ENCODE measurements at places on chromosomes 12 and 14. TPM values are rescaled to one million over a fixed set of nuclear protein-coding genes. Genes with fewer than 3 reads are reported as not detected.

DNA sequence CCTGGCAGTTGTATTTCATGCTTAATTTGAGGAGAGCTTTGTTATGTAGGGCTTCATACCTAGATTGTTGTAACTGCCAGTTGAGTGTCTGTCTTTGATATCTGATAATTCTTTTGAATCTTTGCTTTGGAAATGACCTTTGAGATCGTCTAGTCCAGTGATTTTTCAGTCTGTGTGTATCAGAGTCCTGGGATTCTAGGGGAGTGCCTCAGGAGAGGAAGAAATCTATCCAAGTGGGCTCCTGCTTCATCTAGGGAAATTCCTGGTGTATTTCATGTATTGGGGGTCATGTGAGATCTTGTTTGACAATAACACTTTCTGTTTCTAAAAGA, 98.6 kb downstream of the FIGNL2 start:
- DNase-seq = no peak

The NOP9 gene
- 49.3 TPM for total RNA-seq

DNA sequence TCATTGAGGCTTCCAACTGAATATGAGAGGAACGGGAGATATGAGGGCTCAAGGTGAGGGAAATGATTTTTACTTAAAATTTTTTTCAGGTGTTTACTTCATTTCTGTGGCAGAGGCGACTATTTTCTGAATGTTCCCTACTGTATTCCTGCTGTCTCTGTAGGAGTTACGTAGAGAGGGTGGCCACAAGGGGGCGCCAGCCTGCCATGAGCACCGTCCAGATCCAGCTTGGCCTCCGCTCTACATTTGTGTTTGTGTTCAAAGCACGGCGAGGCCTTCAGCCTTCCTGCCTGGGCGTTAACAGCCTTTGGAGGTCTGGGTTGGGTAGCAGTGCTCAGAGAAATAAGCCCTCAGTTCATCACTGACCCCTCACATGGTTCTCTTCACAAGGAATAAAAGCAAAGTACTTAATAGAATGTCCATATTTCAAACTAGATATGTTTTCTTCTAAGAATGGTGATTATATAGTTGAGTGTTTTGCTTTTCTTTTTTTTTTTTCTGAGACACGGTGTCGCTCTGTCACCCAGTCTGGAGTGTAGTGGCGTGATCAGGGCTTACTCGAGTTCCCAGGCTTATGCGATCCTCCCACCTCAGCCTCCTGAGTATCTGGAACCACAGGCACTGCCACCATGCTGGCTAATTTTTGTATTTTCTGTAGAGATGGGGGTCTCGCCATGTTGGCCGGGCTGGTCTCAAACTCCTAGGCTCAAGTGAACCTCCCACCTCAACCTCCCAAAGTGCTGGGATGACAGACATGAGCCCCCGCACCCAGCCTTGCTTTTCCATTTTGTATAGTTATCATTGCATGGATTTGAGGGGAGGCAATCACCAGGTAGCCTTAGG, 22.3 kb downstream of the CKB start:
- peak; percentile 57 for DNase-seq

DNA sequence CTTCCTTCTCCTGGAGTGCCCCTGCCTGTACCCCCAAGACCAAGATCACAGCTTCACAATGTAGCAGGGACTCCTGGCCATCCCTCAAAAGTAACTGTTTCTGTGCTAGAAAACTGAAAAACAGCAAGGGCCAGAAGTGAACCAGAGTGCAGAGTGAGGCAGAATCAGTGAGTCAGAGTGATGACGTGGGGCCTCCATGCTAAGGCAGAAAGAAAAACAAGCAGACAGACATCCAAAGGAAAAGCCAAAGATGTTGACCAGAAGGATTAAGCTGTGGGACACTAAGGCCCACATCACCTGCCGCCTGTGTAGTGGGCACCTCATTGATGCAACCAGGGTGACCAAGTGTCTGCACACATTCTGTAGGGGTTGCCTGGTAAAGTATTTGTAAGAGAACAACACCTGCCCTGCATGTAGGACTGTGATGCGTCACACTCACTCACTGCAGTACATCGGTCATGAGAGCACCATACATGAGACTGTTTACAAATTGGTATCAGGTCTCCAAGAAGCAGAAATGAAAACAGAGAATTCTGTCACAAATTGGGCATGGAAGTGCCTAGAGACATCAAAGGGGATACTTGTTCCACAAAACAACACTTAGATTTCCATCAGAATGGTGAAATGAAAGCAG, 51.2 kb downstream of the ARMH4 start:
- DNase-seq = no peak

DNA sequence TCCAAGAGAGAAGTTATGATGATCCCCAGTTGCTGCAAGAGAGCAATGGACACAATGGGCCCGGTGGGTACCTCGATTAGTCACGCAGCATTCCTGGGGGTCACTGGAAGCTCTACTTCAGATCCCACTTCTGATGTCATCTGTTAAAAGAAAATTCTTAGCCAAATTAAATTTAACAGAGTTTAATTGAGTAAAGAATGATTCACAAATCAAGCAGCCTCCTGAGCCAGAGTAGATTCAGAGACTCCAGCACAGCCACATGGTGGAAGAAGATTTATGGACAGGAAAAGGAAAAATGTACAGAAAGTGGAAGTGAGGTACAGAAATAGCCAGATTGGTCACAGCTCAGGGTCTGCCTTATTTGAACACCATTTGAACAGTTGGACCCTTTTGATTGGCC, 107.5 kb downstream of the SPTSSA start:
- DNase-seq = no peak

DNA sequence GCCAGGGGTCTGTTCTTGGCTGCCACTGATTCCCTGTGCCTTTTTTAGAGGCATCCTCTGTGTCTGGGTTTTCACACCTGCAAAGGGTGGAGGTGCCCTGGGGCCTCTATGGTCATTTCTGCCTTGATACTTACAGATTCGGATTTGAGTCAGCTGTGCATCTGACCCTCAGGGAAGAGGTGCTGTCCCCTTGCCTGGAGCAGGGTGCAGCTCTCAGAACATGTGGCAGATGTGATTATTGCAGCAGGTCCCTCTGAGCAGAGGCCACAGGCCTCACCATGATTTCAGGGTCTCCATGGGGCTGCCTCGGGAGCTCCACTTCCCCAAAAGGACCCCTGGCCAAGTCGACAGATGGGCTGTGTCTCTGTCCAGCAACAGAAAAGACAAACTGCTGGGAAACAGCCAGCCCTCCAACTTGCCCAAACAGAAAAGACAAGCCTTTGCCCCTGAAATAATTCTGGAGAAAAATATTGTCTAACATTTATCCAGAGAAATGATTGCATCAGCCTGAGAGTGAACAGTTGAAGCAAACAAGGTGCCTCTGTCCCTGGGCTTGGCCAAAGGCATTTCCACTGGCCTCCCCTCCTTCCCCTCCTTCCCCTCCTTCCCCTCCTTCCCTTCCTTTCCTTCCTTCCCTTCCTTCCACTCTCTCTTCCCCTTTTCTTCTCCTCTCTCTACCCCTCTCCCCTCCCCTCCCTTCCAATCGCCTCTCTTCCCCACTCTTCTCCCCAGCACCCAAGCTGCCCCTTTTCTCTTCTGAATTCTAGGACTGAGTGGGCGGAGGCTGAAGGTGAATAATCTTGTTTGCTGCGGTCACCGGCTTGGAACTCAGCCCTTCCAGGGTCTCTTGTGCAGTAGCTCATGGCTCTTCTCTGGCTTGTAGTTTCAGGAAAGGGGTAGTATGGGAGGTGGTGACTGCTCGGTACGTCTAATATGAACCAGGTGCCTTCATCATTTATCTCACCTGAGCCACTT, 676 bp downstream of the SERPINA3 start:
- no peak for DNase-seq

GRCh38 chr14:24873551-24873950, 176.4 kb downstream of the STXBP6 start:
- no peak for DNase-seq

DNA sequence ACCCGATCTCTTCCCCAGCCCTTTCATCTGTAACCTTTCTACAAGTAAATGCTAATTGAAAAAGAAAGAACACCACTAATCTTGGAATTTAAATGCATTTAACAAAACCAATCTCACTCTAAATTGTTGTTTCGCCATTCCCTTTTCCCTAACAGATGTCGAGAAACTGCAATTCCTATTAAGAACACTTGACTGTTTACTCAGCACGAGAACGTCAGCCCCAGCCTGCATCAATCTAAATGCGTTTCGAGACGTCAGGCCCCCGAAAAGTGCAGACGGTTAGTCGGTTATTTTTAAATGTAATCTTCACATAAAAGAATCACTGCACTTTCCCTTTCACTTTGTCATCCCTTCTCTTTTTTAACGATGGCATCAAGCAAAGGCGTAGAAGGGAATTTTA, 837.6 kb downstream of the VRK1 start:
- DNase-seq = no peak

- DNase-seq = no peak
These were observed 415.8 kb downstream of the TMTC2 start for GRCh38 chr12:83102499-83102898.

- DNase-seq = no peak
These were observed 135.6 kb downstream of the SLC25A21 start for GRCh38 chr14:37036669-37037341.

GRCh38 chr12:118694128-118694775, 287.1 kb upstream of the SRRM4 start:
- DNase-seq = no peak

DNA sequence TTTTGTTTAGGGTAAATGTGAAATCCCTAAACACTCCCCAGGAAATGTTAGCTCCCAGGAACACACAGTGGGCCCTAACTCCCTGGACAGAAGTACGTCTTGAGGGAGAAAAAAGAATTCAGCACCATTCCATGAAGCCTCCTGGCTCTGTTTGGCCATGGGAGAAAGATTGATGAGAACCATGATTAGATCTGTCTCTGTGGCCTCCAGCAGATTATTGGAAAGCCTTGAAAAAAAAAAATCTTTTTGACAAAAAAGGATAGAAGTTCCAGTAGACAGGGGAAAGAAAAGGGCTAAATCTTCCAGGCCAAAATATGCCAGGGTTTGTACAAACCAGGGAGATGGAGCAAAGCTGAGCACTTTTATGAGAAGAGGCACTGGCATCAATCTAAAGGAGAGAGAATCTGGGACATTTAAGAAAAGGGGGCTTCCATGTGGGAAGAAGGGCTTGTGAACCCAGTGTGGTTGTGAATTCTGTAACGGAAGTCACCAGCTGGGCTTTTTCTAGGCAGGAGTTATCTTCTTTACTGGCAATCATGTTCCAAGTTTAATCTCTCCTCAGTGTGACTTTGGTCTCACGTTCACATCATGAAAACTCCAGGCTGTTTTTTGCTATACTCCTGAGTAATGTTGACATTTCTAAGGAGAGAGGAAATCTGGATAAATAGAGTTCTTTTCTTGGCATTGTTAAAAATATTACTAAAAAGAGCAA, 426.7 kb downstream of the RAD51B start:
- no peak for DNase-seq

DNA sequence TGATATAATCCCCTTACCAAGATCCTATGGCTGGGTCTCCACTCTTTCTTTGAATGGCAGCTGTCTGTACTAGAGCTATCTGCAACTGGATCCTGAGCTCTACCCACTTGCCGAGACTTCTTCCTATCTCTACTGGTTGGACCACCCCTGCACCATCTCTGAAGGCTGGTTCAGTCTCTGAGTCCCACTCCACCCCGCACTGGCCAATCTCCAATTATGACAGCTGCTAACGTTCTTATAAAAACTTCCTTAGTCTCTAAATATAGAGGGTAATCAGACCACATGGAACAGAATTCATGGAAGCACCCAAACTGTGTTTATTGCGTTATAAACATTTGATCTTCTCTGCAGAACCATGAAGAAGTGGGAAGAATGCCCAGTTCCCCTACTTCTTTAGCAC, 186.6 kb upstream of the EEA1 start:
- DNase-seq = no peak

GRCh38 chr14:105087308-105087962, 22.2 kb upstream of the GPR132 start:
- no peak for DNase-seq

GRCh38 chr12:88703790-88704189, 123.5 kb upstream of the KITLG start:
- DNase-seq = no peak

The ERBB3 gene
- 0.51 TPM for total RNA-seq

The RAPGEF3 gene
- total RNA-seq = 4.7 TPM

The SERPINA10 gene
- not detected for total RNA-seq

- DNase-seq = no peak
These were observed 35.5 kb downstream of the CACNA2D4 start for GRCh38 chr12:1882850-1883470.

DNA sequence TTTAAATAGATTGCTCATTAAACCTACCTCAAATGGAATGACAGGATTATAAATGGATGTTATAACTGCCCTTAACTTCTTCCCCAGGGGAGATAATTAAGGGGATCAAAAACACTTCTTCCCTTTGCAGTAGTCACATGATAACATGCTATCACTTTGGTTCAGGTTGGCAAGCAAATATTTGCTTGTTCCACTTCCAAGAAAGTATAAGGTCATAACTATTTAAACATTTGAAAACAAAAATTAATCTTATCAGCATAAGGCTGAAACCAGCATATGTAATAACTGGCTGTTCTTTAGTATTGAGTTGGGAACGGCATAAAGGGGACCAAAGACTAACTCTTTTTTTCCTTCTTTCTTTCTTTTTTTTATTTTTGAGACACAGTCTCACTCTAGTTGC, 2.4 kb upstream of the LYZ start:
- DNase-seq = no peak

GRCh38 chr12:27382171-27382795, 49.6 kb downstream of the BMAL2 start:
- no peak for DNase-seq

The TBC1D30 gene
- 1.1 TPM for total RNA-seq
